CD4-positive, alpha-beta T cell treated with Interleukin-21 for 1 hour (primary cell): ENCODE measurements at places on chromosomes 1 and 21.
A peak's percentile ranks its signal among the peaks of the same experiment; 100 is the strongest.

GRCh38 chr1:244050835-244051444 is at the start of gene ZBTB18:
Gene ZBTB18 (plus strand): TSS chr1:244051283. CDS start chr1:244051432, 149 bp downstream.
- DNase-seq: no peak

- no peak for DNase-seq
Measured at GRCh38 chr1:163875927-163876320, 554.2 kb downstream of the NUF2 start.

- DNase-seq: no peak
Measured at GRCh38 chr1:85289207-85289847, 12.9 kb upstream of the BCL10 start.

DNA sequence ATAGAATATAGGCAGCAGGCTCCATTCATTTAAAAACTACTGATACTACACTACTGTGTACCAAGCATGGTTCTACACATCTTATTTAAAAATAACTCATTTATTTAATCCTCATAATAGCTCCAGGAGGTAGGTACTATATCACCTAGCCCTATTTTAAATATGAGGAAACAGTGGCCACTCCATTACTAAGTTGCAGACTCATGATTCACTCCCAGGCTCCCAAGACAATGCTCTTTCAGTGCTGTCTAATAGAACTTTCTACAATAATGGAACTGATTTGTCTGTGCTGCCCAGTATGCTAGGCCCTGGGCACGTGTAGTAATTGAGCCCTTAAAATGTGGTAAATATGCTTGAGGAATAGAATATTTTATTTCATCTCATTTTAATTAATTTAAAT is 357.1 kb downstream of the LTN1 start:
- no peak for DNase-seq

DNA sequence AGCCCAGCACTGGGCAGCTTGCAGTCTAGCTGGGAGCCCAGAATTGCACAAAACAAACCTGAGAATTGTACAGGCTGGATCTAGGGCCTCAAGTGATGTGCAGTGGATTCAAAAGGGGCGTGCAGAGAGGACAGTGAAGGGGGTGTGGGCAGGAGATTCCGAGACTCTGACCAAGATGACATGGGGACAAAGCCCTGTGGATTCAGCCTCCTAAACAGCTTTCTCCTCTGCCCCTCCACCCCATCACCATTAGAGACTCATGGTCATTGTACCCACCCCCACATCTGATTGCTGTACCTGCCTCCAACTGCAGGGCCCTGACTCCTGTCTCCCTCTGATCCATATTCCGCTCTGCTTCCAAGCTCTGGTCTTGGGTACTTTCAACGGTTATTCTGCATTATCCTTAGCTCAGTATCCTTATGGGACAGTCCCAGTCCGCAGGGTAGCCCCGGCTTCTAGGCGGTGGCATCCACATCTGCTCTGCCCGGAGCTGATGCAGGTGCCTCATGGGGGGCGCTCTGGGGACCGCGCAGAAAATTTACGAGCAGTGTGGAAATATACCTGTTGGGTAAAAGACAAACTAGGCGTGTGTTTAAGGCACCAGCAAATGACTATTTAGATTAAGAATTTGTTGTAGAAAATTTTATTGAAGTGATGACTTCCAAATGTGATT is 1.7 kb upstream of the BMP8A start:
- DNase-seq: no peak

DNA sequence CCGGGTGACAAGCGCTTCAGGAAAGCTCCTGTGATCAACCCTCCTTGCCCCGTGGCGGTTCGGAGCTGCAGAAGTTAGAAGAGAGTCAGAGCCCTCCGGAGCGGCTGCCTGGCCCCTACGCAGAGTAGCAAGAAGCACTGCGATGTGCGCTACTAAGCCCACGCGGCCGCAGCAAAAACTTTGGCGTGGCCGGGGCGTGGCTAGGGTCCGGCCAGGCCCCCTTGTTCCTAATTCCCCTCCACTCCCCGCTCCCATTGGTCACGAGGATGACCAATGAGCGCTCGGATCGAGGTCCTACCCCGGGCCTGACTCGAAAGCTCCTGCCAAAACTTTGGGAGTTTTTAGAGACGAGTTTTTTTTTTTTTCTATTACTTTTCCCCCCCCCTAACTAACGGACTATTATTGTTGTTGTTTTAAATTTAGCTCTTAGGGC is at the start of gene HLX:
HLX (plus strand) TSS at position 368 of the 433 bp plus-strand sequence. CDS start 415 bp downstream, outside the sequence.
- DNase-seq: peak; percentile 30

DNA sequence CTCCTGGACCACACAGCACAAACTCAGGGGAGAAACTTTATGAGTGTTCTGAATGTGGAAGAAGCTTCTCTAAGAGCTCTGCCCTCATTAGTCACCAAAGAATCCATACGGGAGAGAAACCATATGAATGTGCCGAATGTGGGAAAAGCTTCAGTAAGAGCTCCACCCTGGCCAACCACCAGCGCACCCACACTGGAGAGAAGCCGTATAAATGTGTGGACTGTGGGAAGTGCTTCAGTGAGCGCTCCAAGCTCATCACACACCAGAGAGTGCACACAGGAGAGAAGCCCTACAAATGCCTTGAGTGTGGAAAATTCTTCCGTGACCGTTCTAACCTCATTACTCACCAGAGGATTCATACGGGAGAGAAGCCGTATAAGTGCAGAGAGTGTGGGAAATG is 22.5 kb downstream of the ZSCAN20 start:
- no peak for DNase-seq

GRCh38 chr1:18414321-18414720 is 66.4 kb upstream of the KLHDC7A start:
- DNase-seq: no peak

- DNase-seq: no peak
Measured at GRCh38 chr21:45892916-45893739, 88.4 kb upstream of the COL6A1 start.
